ENCODE measurements at places on chromosomes 3 and 15.

DNA sequence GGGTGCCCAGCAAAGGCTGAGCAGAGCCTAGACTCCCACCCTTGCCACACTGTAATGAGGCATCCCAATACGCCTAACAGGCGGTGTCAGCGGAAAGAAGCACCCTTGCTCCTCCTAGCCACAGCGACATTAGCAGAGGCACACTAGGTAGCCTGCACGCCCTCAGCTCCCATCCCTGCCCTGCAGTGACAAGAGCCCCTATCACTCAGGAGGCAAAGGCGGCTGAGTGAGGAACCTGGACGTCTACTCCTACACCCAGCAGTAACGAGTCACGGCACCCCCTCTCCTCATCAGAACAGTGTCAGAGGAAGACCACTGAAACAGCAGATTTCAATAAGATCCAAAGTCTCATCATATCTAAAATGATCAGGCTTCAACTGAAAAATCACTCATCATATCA, 12.0 kb upstream of the MAP6D1 start:
- DNase-seq: no peak

- DNase-seq: no peak
Measured at GRCh38 chr3:76685858-76686257, 354.0 kb upstream of the ROBO2 start.

GRCh38 chr3:150945226-150946032, 27.1 kb downstream of the CLRN1 start:
- DNase-seq: no peak

DNA sequence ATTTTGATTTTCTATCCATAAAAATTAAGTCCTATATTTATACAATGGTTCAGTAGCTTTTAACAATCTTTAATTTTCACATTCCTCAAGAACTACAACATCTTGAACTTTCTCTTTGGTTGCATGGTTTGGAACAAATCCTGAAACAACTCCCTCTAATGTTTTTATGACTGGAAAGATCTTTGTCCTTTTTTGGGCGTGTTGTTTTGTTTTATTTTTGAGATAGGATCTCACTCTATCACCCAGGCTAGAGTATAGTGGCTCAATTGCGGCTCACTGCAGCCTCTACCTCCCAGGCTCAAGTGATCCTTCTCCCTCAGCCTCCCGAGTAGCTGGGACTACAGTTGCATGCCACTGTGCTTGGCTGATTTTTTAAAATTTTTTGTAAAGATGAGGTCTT, 4.0 kb downstream of the STX19 start:
- DNase-seq: no peak

- DNase-seq: no peak
Measured at GRCh38 chr3:57080171-57080570, 19.7 kb downstream of the SPATA12 start.

DNA sequence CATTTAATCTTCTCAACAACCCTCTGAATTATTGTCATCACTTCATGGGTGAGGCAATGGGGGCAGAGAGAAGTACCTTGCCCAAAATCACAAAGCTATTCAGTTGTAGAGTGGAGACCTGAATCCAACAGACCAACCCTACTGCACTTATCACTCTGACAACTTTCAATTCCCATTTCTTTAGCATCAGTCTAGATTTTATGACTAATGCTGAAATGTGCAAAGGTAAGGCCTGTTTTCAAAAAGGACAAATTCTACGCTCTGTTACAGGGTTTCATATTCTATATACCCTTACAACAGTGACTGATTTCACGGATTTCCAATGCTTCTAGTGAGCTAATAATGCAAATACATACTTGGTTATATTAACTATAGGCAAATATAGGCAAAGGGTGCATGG, 286.0 kb downstream of the ADAMTS17 start:
- no peak for DNase-seq

GRCh38 chr15:52441841-52442240, 86.8 kb downstream of the MYO5A start:
- no peak for DNase-seq

All from activated naive CD4-positive, alpha-beta T cell (primary cell).